Naive B cell (primary cell): ENCODE measurements at places on chromosomes 5 and 9.
A peak's percentile ranks its signal among the peaks of the same experiment; 100 is the strongest.

DNA sequence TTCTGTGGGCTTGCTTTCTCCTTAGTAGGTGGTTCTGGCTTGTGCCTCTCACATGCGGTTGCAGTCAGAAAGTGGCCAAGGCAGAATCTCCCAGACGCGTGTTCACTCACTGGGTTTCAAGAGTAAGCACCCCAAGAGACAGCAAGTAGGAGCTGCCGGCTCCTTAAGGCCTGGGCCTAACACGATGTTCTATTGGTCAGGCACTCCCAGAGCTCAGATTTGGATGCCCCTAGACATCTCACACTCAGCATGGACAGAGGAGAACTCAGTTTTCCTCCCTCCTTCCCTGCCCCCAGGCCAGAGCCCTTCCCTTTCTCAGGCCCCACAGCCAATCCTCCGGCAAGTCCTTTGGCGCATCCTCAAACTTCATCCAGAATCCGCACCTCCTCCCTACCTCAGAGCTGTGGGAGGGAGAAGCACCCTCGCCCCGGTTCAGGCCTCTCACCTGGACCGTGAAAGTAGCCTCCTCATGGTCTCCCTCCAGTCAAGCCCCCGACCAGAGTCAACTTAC, 6.5 kb upstream of the CARD19 start:
- DNase-seq, result no peak
- H3K4me1 ChIP-seq, result peaks cover 52% of the 10 kb centered on the region
- peak overlapping the region; percentile 47 for H3K27ac ChIP-seq
- peaks cover 6% of the 10 kb centered on the region for H3K36me3 ChIP-seq
- no peaks in the 10 kb centered on the region for H3K27me3 ChIP-seq
- no peak overlapping the region for H3K4me3 ChIP-seq

GRCh38 chr5:39005566-39006232, 68.5 kb downstream of the RICTOR start:
- H3K4me3 ChIP-seq, result no peak overlapping the region
- peaks cover 16% of the 10 kb centered on the region for H3K4me1 ChIP-seq
- peaks cover 23% of the 10 kb centered on the region for H3K36me3 ChIP-seq

DNA sequence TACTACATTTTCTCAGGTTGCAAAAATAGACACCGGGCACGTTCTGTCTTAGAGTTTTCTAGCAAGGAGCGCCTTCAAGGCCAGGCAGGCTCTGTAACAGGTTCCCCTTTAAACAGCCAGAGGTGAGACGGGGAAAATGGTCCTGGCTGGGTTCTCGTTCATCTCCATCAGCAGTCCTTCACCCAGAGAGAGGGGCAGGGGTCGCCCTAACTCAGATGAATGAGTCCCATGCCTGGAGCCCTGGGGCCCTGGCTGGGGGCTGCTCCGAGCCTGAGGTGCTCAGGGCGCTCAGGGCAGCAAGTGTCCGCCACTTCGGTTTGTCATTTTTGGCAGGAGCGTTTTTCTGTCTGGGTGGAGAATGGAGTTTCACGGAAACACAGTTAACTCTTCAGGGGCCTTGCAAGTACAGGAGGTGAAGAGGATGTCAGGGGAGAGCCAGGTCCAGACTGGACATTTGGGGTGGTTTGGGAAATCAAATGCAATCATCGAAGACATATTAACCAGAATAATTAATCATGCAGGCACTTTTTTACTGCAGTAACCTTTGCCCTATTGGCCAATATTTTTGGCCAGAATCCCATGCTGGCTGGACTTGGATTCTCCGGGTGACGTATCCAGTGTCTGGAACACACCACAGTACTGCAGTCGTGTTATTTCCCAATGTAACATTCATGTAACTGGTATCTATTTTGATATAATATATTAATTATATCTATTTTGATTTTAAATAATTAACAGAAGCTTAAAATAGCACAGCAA, 2.9 kb downstream of the NTNG2 start:
- H3K36me3 ChIP-seq, result peaks cover 7% of the 10 kb centered on the region
- H3K4me3 ChIP-seq, result peak overlapping the region; percentile 94
- peaks cover 72% of the 10 kb centered on the region for H3K27me3 ChIP-seq
- DNase-seq, result no peak
- peaks cover 21% of the 10 kb centered on the region for H3K4me1 ChIP-seq
- no peak overlapping the region for H3K27ac ChIP-seq

- H3K4me1 ChIP-seq, result peaks cover 17% of the 10 kb centered on the region
- H3K27ac ChIP-seq, result peak overlapping the region; percentile 86
- H3K4me3 ChIP-seq, result peak overlapping the region; percentile 98
- H3K36me3 ChIP-seq, result no peaks in the 10 kb centered on the region
These were observed 786 bp upstream of the NTNG2 start for GRCh38 chr9:132160802-132161742.

GRCh38 chr9:93673839-93674334, 97.5 kb downstream of the PHF2 start:
- no peaks in the 10 kb centered on the region for H3K27me3 ChIP-seq
- peaks cover 18% of the 10 kb centered on the region for H3K36me3 ChIP-seq
- DNase-seq, result no peak
- H3K4me3 ChIP-seq, result no peak overlapping the region
- no peaks in the 10 kb centered on the region for H3K4me1 ChIP-seq

- H3K27ac ChIP-seq, result no peak overlapping the region
- no peak for DNase-seq
- H3K4me3 ChIP-seq, result no peak overlapping the region
- H3K27me3 ChIP-seq, result peaks cover 43% of the 10 kb centered on the region
- no peaks in the 10 kb centered on the region for H3K4me1 ChIP-seq
- H3K36me3 ChIP-seq, result no peaks in the 10 kb centered on the region
These were observed 20.2 kb downstream of the NSG2 start for GRCh38 chr5:174065528-174066197.

- no peaks in the 10 kb centered on the region for H3K4me1 ChIP-seq
- H3K27ac ChIP-seq, result no peak overlapping the region
- H3K36me3 ChIP-seq, result no peaks in the 10 kb centered on the region
- no peak overlapping the region for H3K4me3 ChIP-seq
- DNase-seq, result no peak
These were observed 391.7 kb downstream of the MED10 start for GRCh38 chr5:5986492-5987178.

GRCh38 chr5:96896806-96897205, 20.5 kb downstream of the ERAP2 start:
- peak; percentile 83 for DNase-seq
- peaks cover 47% of the 10 kb centered on the region for H3K36me3 ChIP-seq
- H3K4me1 ChIP-seq, result peaks cover 35% of the 10 kb centered on the region
- H3K4me3 ChIP-seq, result peak overlapping the region; percentile 85
- peak overlapping the region; percentile 99 for H3K27ac ChIP-seq
- H3K27me3 ChIP-seq, result no peaks in the 10 kb centered on the region

DNA sequence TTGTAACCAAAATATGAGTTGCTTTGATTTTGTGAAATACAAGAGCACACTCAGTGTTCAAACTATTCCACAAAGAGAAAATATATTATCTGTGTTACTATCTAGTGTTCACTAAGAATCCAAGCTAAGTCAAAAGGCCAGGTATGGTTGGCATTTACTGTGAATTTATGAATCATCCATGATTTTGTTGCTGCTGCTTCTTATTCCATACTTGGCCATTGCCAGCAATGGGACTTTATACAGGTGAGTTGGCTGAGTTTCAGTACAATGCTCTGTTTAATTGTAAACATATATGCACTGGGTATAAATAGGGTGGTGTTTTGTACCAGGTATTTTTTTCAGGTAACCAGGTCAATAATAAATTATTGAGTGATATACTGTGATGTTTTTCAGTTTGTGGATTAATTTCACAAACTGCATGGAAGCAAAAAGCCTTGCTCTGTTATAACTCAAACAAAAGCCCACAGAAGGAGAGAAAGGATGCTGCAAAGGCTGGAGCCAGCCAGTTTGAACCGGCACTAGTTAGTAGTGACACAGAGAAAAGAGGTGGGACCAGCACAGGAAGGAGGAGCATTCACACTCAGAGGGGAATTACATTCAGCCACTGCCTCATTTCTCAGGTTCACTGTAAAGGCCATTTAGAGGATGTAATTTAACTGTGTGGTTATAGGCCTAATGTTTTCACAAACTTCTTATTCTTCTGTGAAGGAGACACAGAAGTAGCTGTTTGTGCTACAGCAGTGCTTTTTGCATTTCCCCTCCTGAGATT, 381.8 kb downstream of the ADGRV1 start:
- no peak overlapping the region for H3K27ac ChIP-seq
- no peaks in the 10 kb centered on the region for H3K27me3 ChIP-seq
- no peak overlapping the region for H3K4me3 ChIP-seq
- H3K4me1 ChIP-seq, result no peaks in the 10 kb centered on the region

DNA sequence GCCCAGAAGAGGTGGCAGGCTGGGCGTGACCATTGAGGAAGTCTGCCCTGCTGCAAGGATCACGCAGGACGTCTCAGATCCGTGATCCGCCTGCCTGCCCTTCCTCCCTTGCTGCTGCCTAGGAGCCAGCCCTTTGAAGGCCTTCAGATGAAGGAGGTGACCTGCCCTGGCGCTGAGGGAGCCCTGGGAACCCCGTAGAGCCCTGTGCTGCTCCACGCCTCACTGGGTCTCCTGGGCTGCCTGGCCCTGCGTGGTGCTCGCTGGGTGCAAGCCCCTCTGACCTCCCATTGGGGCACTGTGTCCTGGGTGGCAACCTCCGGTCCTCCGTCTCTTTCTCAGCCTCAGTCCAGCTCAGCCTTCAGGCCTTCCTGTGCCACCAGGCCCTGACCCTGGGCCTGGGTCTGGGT, 295.3 kb upstream of the IRX4 start:
- no peaks in the 10 kb centered on the region for H3K4me1 ChIP-seq
- no peak overlapping the region for H3K27ac ChIP-seq
- no peaks in the 10 kb centered on the region for H3K36me3 ChIP-seq
- no peak overlapping the region for H3K4me3 ChIP-seq
- DNase-seq, result no peak

DNA sequence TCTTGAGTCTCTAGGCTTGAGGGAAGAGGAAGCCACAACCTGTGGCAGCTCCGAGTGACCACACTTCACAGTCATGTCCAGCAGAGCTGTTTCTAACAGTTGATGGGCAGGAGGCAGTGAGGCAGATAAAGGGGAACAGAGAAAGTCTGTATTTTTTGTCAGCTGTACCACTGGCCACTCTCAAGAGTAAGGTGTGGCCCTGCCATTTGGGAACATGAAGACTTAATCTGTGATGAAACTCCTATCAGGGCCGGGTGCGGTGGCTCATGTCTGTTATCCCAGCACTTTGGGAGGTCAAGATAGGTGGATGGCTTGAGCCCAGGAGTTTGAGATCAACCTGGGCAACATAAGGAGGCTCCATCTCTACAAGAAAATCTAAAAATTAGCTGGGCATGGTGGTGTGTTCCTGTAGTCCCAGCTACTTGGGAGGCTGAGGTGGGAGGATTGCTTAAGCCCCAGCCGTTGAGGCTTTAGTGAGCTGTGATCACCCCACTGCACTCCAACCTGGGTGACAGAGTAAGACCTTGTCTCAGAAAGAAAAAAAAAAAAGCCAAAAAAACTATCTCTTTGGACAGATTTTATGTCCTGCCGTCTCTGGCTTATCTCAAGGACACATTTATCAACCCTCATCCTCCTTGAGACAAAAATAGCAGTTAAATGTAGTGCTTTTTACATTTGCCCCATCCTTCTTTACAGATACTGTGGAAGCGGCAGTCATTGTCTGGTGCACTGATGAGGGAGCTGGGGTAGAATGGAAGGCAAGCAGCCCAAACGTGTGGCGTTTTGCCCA, 11.9 kb upstream of the COL15A1 start:
- no peak overlapping the region for H3K4me3 ChIP-seq
- H3K27ac ChIP-seq, result no peak overlapping the region
- no peaks in the 10 kb centered on the region for H3K4me1 ChIP-seq
- no peaks in the 10 kb centered on the region for H3K36me3 ChIP-seq

- peaks cover 19% of the 10 kb centered on the region for H3K27me3 ChIP-seq
- no peak overlapping the region for H3K4me3 ChIP-seq
- H3K27ac ChIP-seq, result no peak overlapping the region
- no peak for DNase-seq
These were observed 47.0 kb upstream of the CAST start for GRCh38 chr5:96615223-96615622.

DNA sequence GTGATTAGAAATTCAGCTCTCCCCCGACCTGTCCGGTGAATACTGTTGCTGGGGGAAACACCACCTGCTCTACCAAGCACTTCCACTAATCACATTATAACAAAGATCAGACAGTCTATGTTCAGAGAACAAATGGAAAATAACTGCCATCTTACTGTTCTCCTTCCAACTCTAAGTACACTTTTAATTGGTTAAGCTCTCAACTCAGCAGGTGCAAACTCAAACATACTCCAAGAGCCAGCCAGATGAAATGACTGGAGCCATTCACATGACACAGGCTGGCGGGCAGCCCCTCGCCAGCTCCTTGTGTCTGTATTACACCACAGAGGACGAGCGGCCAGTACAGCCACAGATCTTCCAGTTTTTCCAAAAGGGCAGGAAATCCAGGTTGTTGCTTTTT, 16.1 kb downstream of the LIFR start:
- no peak overlapping the region for H3K27ac ChIP-seq
- DNase-seq, result no peak
- no peaks in the 10 kb centered on the region for H3K36me3 ChIP-seq
- H3K4me3 ChIP-seq, result no peak overlapping the region

- H3K4me1 ChIP-seq, result peaks cover 12% of the 10 kb centered on the region
- DNase-seq, result no peak
- no peak overlapping the region for H3K27ac ChIP-seq
- H3K27me3 ChIP-seq, result no peaks in the 10 kb centered on the region
- peaks cover 20% of the 10 kb centered on the region for H3K36me3 ChIP-seq
These were observed 178.0 kb downstream of the GAPVD1 start for GRCh38 chr9:125439434-125440272.

DNA sequence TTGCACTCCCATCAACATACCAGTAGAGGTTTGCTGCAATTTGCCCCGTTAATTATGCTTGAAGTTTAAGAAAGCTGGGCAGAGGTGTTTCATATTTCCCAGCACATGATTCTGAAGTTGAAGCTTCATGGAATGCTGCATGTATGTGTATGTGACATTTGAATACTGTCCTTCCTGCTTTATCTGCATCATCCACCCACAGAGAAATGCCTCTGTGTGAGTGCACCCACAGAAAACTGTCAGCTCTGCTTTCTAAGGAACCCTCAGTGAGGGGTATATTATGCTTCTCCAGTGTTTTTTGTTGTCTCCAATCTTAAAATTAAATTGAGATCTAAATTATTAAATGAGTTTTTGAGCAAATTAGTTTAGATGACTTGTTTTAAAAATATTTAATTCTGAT, 358.1 kb upstream of the PIK3R1 start:
- no peak for DNase-seq
- H3K27me3 ChIP-seq, result no peaks in the 10 kb centered on the region
- no peaks in the 10 kb centered on the region for H3K36me3 ChIP-seq
- no peak overlapping the region for H3K4me3 ChIP-seq
- no peak overlapping the region for H3K27ac ChIP-seq
